ENCODE measurements at places on chromosomes 16 and 17.

- DNase-seq: no peak
Measured at GRCh38 chr17:81285894-81286293, 9.2 kb downstream of the SLC38A10 start.

DNA sequence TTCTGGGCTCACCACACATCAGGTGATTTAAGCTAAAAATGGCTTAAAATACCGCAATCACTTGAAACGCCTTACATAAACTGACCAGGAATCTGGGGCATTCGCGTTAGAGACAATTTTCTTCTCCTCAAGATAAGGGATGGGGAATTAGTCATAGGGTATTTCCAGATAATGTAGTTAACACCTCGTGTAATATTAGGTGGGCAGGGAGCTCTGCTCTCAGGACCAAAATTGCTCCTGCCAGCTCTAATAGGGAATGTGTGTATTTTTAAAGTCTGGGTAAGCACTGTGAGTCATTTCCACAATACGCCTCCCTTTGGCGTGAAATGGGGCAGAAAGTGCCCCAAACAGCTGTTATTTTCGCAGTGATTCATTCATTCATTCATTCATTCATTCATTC is 408.6 kb downstream of the MAF start:
- no peak for DNase-seq

GRCh38 chr17:17940441-17940911 is 31.7 kb downstream of the TOM1L2 start:
- DNase-seq: no peak

GRCh38 chr17:60327901-60328273 is 64.0 kb downstream of the USP32 start:
- no peak for DNase-seq

DNA sequence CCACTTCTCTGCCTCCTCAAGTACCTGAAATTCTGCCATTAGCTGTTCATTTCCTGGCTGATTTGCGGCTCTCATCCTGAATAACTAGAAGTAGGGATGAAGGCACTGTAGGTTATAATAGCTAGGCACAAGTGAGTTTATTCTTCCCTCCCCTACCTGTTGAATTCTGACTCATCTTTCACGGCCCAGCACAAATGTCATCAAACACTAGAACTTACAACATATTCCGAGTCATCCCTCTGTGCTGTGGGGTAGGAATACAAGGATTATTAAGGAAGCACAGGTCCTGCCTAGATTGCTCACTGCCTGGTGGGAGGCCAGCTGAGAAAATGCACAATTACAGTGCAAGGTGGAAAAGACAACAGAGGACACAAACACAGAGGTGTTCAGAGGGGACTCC is 103.7 kb upstream of the ASIC2 start:
- DNase-seq: no peak

- no peak for DNase-seq
Measured at GRCh38 chr17:39935909-39936308, 8.4 kb downstream of the LRRC3C start.

DNA sequence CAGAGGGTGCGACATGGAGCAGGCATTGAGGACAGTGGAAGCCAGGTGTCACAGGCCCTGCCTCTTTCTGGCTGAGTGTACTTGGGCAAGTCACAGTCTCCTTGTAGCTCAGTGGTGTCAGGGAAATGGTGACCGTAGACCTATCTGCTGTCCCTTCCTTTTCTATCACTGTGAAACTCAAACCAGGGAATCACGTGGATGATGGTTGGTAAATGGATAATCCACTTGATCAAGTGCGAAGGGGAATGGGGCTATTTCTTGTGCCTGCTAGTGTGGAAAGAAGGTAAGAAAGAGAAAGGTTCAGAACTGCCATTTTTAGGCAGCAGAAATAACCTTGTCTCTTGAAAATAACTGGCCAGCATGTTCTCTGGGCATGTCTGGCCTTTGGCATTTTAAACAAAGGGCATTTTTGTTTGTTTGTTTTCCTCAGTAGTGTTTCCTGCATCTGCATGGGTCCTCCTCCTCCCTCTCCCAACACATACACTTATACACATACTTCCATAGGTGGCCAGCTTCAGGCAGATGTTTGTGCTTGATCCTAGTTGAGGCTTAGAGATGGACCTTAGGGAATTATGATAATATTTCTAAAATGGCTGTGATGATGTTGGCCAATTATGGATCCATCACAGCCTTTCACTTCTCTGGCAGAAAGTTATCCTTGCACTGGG is 7.1 kb downstream of the TBX4 start:
- DNase-seq: no peak

GRCh38 chr16:55505333-55506015 is 3.4 kb upstream of the LPCAT2 start:
- DNase-seq: no peak

GRCh38 chr16:20905576-20905975 is 5.0 kb downstream of the LYRM1 start:
- no peak for DNase-seq

DNA sequence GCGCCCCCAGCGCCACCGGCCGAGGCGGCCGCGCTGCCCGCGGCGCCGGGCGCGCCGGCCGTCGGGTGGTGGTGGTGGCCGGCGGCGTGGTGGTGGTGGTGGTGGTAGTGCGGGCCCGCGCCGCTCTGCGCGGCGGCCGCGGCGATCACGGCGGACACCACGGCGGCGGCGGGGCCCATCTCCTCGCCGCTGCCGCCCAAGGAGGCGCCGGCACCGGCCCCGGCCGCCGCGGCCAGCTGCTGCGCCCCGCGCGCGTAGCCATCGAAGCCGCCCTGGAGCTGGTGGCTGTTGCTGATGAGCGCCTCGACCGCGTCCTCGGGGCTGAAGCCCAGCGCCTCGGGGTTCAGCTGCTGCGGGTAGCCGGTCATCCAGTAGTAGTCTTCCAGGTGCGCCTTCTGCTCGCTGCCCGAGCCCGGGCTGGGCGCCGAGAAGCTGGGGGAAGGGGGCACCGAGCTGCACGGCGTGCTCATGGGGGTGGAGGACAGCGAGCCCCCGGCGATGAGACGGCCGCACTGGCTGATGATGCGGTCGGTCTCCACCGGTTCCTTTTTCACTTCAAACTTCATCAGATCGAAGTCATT is 1.2 kb downstream of the MAF start:
- DNase-seq: no peak

DNA sequence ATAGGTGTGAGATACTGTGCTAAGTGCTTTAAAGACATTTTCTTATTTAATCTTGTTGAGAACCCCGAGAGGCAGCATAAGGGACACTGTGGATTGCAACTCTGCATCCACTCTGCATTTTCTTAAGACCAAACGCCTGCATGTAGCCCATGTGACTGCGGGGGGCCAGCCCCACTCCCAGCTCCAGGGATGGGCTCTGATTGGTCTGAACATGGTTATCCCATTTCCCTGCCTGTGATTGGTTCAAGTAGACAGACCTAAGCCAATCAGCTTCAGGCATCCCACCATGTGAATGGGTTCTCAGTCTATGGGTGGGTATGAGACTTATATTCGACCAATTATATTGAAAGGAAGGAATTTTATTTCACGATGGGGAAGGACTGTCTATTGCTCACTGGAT is 33.2 kb upstream of the USP7 start:
- DNase-seq: no peak

DNA sequence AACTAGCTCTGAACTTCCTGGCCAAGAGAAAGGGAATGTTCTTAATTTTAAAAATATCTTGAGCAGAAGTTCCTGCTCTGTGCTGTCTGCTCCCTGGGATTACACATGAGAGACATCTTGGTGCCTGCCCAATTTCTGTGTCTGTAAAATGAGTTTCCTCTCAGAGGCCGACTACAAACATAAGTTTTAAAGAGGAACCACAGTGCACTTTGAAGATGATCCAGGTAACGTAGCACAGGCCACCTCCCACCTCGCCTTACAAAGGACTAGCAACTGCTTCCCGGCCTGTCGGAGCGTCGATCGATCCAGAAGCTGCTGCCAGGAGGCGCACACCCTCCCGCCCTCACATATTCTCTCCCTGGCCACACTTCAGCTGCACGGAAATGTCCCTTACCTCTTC is 55.0 kb upstream of the ATP2A3 start:
- DNase-seq: no peak

DNA sequence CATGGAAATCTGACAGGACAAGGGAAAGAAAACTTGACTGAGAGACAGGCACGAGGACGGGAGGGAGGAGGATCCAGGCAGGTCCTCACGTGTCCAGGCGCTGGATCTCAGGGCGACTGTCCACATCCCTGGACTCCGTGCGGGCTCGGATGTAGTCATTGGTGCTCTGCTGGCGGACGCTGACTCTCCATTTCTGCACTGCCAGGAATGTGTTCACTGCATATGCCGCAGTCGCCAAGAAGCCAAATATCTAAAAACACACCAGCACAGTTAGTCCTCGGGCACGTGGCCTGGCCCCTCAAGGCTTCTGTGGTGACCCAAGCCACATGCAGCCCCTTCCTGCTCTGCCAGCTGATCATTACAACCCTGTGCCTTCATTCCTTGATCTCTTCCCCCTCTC is 17.5 kb downstream of the CMTM3 start:
- no peak for DNase-seq

DNA sequence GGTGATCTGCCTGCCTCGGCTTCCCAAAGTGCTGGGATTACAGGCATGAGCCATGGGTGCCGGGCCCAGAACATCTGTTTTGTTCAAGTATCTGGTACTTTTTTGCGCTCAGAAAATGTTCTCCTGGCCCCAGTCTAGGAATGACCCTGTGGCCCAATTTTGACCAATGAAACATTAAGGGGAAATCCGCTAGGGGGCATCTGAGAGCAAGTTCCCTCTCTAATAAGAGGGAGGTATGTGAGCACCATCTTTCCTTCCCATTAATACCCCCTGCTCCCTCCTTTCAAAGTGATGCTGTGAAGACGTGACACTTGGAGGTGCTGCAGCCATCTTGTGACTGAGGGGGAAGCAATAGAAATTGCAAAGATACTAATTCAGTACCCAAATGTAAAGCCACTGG is 16.5 kb upstream of the CLEC3A start:
- no peak for DNase-seq

GRCh38 chr16:66886321-66886720 is 6.0 kb downstream of the PDP2 start:
- DNase-seq: no peak

DNA sequence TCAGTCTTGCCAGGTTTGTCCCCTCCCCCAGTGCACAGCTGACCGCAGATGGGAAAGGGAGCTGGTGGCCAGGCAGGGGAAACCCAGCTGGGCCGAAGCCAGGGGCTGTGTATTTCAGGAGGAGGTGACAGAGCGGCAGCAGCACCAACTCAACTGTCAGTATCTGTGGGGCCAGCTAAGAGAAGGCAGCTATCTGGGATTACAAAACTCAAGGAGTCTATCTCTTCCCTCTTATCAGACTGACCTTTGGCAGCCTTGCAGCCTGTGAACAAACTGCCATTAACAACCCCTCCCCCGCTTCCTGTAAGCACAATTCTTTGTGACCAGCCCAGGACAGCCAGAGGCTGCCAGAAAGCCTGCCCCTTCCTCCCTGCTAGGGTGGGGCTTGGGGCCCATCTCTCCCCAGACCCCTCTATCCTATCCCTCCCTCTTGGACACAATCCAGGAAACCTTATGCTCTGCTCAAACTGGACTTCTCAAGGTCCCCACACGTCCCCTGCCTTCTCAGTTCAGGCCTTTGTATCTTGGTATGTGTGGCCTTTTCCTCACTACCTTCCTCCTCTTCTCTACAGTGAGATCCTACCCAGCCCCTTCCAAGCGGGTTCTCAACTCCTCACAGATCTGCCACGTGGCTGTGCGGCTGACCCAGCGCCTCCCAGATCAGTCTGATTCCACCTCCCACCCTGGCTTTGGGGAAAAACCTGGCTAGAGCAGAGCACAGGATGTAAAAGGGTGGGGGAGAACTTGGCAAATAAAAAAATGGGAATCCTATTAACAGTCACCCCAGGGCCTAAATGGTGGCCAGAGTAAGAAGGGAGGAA is 10.5 kb downstream of the ST3GAL2 start:
- peak; percentile 35 for DNase-seq

GRCh38 chr17:80913928-80914821 is 77.5 kb upstream of the CHMP6 start:
- no peak for DNase-seq

DNA sequence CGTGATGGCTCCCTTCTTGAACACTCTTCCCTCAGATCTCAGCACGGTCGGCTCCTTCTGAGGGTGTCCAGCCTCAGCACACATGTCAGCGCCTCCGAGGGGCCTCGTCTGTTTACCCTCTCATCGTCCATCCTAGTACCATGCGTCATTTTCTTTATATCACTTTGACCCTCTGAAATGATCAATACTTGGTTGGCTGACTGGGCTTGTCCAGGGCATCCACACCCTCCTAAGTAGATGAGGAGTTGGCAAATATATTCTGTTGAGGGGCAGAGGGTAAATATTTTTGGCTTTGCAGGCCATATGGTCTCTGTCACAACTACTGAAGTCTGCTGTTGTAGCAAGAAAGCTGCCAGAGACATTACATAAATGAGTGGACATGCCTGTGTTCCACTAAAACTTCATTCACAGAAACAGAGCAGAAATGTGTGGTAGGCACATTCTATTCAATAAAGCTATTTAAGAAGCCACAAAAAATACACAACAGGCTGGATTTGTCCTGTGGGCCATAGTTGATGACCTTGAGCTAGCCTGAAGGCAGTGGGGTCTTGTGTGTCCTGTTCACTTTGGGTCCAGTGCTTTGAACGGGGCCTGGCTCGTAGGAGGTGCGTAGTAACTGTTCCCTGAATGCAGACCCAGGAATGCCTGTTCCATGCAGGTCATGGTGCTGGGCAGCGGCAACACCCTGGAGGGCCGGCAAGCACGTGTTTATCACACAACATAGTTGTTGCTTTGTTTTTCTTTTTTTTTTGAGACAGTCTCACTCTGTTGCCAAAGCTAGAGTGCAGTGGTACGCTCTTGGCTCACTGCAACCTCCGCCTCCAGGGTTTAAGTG is 185.8 kb downstream of the SNX29 start:
- no peak for DNase-seq

DNA sequence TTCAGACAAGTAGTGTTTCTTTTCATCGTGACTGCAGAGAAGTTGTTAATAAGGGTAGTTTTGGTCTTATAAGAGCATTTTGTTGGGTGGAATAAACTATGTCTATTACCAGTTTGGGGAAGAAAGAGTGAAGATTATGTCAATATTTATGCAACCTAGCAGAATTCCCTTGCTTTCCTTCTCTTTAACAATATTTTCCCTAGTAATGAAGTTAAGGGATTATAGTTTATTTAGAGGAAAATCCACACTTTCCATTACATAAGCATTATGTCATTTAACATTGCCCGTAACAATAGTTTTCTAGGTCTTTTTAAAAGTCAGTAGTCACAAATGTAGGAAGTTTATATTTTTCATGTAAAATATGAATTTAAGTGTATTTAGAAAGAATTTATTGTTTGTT is 2.5 kb upstream of the MAF start:
- DNase-seq: no peak
